Fibroblast of upper back skin (primary cell): ENCODE measurements at places on chromosomes 12 and 14.

DNA sequence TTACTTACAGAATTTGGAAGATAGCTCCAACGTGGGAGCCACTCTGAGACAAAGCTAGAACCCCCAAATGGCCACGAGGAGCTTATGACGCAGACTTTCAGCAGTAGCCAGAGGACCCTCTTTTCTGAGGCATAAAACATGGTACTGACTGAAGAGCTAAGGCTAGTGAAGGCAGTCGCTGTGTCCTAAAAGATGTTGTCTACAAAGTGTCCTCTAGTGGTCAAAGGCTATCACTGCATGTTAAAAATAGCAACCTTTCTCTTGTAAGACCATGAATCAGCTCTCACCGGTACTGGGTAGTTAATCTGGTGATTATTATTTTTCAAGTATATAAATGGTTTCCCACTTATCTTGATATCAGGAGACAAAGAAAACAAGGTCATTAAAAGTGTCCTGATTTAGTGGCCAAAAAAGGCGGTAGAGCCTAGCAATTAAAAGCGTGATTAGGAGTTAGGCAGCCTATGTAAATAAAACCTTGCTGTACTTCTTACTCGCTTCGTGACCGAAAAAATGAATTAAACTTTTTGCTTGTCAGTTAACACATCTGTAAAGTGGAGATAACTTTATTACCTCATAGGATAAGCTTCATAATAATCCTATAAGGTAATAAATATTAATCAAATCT, 47.0 kb upstream of the LGR5 start:
- peak; percentile 79 for DNase-seq

- no peak for DNase-seq
These were observed 13.2 kb downstream of the CPNE8 start for GRCh38 chr12:38892087-38892786.

DNA sequence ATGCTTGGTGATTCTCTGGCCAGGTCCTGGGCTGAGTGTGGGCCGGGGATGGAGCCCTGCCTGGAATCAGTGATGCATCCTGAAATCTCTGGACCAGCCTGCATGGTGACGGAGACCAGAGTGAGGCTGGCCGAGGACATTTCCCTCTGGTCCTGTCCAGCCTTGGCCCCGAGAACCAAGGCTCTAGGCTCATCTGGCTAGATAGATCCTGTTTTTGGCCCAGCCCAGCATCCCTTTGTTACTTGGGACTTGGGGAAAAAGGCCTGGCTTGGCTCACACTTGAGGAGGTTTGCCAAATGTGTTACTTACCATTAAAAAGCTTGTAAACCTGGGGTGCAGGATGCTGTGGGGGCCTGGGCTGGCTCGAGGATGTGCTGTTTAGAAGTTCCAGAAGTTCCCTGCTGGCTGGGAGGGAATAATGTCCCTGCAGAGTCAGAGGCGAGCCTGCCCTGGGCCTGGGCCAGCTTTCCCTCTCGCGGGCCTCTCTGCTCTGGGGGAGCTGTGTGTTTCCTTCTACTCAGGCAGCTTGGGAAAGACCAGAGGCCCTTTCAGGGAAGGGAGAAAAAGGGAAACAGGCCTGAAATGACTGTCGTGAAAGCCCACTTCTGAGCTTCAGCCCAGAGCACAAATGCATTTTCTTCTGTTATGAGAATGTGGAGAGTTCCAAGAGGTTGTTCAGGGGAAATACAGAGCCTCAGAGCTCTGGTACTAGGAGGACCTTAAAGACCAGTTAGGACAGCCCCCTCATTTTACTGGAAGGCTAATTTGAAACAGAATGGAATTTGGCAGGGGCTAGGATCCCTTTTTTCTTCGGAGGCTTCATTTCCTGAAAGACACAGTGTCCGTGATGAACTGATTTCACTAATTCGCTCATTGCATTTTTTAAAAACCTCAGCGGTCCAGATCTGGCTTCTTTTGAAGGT, 47.2 kb upstream of the CTDSP2 start:
- DNase-seq: peak; percentile 96

- no peak for DNase-seq
These were observed 61.2 kb downstream of the NOC4L start for GRCh38 chr12:132205271-132206045.

- no peak for DNase-seq
These were observed 20.2 kb downstream of the CLSTN3 start for GRCh38 chr12:7150356-7150755.

DNA sequence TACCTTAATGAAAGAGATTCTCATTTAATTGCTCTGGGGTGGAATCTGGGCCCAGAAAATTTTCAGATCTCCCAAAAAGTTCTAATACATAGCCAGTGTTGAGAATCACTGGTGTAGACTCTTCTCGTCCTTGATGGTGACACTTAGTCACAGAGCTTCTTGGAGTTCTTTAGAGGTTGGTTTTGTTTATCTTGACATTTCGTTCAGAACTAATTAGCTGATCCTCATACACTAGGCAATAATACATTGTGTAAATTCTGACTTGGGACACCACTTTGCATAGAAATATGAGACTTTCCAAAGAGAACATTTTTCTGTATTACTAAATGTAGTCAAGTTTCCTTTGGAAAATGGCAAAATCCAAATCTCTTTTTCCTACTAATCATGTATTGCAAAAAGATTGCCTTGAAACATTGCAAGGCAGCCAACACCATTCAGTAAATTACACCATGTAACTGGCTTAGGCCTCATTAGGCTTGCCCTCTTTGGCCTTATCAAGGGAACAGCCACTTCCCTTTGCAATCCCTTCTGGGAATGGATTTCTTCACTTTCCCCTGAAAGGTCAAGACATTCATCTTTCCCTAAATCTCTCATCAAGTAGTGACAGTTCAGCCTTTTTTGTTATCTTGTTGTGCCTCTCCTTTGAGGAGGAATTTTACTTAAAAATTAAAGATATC, 102.2 kb downstream of the PAH start:
- no peak for DNase-seq

DNA sequence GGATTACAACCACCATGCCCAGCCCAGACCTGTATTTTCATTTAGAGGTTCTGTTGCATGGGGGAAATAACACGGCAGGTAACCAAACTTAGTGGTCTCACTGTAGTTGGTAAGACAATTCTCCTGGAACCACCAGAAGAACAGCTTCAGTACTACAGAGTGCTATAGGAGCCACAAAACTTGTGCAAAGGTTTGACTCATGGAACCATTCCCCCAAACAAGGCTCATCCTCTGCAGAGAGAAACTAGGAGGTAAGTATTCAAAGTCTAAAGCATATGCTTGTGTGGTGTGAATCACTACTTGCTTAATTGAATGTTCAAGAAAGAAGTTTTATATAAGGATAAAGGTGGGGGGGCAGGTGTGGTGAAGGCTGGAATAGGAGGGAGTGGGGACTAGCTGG, 58.7 kb downstream of the GNS start:
- no peak for DNase-seq

GRCh38 chr14:101377069-101377468, 184.2 kb upstream of the DIO3 start:
- no peak for DNase-seq

DNA sequence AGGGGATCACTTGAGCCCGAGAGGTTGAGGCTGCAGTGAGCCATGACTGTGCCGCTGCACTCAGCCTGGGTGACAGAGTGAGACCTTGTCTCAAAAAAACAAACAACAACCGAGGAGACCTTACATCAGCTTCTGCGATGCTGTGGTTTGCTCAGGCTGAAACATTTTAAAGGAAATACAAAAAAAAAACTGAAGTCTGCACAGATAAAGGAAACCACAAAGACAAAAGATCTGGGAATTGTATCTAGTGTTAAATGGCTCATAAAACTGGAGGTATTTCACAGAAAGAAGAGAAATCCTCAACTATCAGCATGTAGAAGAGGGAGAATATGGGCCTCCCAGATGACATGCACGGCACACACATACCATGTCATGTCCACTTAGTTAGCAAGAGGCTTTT, 60.3 kb upstream of the VPS33A start:
- no peak for DNase-seq

- peak; percentile 64 for DNase-seq
These were observed 12.6 kb upstream of the DDX47 start for GRCh38 chr12:12800406-12801180.

GRCh38 chr14:20219033-20219432, 4.5 kb upstream of the OR11H6 start:
- no peak for DNase-seq
